ENCODE measurements at places on chromosomes 16 and 17.
A peak's percentile ranks its signal among the peaks of the same experiment; 100 is the strongest.

GRCh38 chr17:57938061-57938502 lies 17.1 kb downstream of the CUEDC1 start:
- DNase-seq, result no peak

DNA sequence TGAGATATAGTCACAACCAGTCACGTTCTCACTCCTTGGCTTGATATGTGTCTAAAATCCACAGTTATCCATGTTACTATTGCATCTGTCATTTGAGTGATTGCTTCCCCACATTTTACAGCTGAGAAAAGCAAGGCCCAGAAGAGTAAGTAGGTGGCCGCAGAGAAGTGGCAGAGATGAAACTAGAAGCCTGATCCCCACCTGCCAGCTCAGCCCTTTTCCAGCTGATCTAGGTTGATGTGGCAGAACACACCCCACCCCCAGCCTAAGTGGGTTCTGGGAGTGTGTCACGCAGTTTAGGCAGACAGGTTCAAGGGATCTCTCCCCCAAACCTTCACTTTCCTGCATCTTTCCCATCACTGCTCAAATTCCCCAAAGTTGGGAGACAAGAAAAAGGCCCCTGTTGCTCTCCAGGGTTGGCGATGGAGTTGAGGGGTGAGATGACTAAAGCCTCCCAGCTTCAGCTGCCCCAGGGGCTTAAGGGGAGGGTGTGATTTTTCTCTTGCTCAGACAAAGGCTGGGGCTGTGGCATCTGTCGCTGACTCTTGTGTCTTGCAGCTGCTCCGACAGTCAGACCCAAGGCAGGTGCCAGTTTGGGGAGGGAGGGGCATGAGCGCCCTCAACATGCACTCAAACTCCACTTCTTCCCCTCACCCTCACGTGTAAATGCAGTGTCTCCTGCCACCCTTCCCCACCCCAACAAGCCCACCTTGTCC lies 48.9 kb upstream of the LHX1 start:
- no peak for DNase-seq

- DNase-seq, result no peak
These were observed 53.5 kb downstream of the TIMM22 start for GRCh38 chr17:1050246-1050995.

- DNase-seq, result peak; percentile 31
These were observed 218.7 kb downstream of the NTN1 start for GRCh38 chr17:9239793-9240658.

- DNase-seq, result peak; percentile 66
These were observed 19.6 kb downstream of the SBK1 start for GRCh38 chr16:28311913-28312312.

DNA sequence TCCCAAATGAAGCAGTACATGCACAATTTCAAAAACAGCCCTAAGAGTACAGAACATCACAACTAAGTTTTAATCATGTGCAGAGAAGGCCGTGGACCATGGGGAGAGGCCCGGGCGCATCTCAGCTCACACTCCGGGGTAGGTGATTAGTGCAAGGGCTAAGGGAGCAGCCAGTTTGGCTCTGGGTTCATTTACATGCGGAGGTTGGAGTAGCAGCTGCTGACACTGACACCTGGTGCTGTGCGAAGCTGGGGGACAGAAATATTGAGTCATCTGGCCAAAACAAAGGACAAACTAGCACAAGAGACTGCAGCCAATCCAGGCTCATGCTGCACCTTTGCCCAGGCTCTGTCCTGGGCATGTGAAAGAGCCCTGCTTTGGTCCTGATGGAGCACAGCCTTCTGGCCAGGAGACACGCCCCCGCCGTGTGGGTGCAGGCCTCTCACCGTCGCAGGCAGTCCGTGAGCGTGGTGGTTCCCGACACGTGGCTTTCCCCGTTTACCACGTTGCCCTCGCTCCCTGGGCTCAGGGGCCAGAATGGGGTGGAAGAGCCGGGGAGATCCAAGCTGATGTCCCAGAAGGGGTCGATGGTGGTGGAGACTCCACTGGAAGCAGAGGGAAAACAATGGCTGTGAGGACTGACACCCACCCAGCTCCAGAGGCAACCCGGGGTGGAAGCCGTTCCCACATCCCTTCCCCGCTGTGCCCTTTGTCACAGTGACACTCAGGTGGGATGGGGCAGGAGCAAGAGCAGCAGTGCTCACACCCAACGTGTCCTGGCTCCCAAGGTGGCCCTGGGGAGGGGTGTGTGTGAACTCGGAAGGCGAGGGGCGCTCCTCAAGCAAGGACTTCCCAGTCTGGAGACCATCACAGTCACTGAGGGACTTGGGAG lies 31.9 kb downstream of the USP22 start:
- DNase-seq, result no peak

GRCh38 chr17:76480632-76481031 lies 13.2 kb downstream of the AANAT start:
- no peak for DNase-seq

DNA sequence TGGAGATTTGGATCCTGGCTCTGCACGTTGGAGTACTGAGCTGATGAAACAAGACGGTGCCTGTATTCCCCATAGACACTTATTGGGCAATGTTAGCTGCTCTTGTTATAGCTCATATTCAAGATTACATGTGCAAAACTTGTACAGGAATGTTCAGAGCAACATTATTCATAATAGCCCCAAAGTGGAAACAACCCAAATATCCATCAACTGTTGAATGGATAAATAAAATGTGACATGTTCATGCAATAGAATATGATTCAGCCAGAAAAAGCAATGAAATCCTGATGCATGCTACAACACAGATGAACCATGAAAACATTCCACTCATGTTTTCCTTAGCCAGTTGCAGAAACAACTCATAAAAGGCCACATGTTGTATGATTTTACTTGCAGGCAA lies 5.7 kb upstream of the SDR42E1 start:
- no peak for DNase-seq

GRCh38 chr16:47562366-47562765 lies 101.2 kb downstream of the PHKB start:
- no peak for DNase-seq

DNA sequence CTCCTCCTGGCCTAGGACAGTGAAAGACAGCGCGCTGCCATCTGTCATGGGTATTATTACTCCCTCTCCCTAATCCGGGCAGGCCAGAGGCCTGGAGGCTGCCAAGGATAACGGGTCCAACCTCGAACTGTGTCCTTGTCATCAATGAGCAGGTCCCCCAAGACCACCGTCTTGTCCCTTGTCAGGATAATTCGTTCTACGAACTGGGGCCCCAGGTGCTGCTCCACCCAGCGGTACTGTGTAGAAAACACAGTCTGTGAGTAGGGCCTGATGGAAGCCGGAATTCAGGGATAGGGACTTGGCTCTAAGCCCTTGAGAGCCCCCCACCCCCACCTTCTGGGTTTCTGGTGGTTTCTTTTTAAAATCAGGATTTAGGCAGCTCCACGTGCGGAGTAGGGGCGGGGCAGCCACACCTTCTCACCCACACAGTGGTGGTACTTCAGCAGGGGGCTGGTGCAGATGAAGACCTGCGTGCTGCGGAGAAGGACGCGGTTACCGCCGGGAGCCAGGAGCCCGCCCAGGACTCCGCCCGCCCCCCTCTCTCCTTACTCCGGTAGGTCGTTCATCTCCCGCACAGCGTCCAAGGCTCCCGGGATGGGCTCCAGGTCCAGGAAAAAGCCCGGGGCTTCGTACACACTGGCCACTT lies 787 bp downstream of the NT5C start:
- DNase-seq, result peak; percentile 52

GRCh38 chr16:88705076-88705684 lies 1.0 kb downstream of the RNF166 start:
- DNase-seq, result no peak

DNA sequence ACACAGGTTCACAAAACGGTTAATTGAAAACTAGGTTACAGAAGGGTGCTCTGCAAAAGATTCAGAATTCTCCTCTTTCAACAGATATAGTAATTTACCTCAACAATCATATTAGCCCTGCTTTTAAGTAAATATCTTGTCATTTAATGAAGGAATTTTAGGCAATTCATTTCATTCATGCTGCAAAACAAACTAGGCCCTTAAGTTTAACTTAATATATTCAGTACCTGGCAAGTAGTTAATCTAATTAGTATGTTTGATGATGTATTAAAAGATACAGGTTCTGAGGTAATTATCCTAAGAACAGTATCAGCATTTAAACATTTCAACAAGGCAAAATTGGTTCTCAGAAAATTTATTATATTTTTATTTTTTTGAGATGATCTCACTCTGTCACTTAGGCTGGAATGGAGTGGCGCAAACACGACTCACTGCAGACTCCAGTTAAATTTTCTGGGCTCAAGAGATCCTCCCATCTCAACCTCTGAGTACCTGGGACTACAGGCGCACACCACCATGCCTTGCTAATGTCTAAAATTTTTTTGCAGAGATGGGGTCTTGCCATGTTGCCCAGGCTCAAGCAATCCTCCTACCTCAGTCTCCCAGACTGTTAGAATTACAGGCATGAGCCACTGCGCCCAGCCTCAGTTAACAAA lies 44.9 kb downstream of the SMURF2 start:
- no peak for DNase-seq

GRCh38 chr16:82732461-82732860 lies 105.7 kb downstream of the CDH13 start:
- DNase-seq, result no peak

- no peak for DNase-seq
These were observed 88.8 kb downstream of the LITAF start for GRCh38 chr16:11497851-11498289.

DNA sequence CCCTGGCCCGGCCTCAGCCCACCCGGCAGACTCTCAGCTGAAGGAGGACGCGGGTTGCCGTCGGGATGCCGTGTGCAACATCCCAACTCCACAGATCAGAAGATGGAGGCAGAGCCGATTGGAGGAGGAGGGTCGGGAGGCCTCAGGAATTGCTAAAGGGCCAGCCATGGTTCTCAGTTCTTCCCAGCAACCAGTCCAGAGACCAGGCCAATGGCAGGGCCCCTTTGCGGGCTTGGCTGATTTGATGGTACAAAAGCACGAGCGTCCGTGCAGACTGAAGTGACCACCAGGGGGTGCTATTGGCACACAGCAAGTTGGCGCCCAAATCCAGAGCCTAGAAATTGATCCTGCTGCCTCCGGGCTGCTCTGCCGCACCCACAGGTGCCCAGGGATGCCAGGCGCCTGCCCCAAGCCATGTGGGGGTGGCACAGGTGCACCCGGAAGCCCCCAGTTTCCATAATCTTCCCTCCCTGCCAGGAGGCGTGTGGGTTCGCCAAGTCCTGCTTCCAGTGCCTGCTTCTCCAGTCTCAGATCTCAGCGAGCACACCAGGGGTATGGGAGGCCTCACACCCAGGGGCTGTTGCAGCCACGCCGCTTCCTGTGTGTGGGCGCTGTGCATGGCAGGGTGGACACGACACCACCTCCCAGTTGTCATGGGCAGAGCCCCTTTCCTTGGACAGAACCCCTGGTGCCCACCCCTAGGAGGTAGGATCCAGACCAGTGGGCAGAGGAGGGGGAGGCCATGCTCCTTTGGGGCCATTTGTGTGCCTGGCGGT lies 7.1 kb upstream of the TEX19 start:
- peak; percentile 60 for DNase-seq

- DNase-seq, result no peak
These were observed 43.1 kb upstream of the GSG1L start for GRCh38 chr16:28106467-28107215.

DNA sequence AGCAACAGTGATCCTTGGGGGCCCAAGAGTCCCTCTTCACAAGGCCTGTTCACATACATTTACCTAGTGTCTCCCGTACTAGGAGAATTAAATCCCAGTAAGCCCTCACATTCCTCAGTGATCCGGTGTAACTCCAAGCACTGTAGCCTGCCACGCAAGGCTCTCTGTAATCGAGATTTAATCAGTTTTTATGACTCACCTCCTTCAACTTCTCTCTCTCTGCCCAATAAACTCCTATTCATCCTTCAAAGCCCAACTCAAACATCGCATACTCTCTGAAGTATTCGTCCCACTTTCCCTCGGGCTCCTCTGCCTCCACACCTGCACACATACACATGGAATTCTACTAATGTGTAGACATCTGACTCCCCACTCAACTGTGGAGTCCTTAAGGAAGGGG lies 141.8 kb downstream of the CMIP start:
- DNase-seq, result no peak

Data from stimulated activated CD8-positive, alpha-beta memory T cell treated with anti-CD3 and anti-CD28 coated beads, Interleukin-7, amount 100 ng/mL, for 4 hours (primary cell).